ENCODE measurements at places on chromosomes 3 and 15.

GRCh38 chr15:62896969-62897486 is 145.5 kb upstream of the TPM1 start:
- no peak for DNase-seq

DNA sequence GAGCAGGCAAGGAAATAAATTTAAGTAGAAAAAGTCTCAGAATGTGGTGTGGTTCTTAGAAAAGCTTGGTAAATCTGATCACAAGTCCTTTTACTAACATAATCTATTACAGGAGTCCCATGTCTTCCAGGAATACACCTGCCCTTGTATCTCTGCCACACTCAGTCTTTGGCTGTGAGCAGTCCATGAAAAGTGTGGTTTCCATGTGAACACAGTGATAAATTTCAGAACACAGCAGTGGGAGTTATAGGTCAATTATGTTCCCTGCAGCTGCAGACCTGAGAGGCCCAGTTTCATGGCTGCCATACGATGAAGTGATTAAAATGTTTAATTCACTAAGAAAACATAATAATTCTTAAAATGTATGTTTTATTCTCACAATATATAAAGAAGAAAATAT is 366.9 kb upstream of the STAC start:
- DNase-seq = no peak

GRCh38 chr3:173690542-173691180 is 293.1 kb downstream of the NLGN1 start:
- no peak for DNase-seq

- DNase-seq = no peak
Measured at GRCh38 chr3:186923241-186923640, 7.1 kb upstream of the ST6GAL1 start.

DNA sequence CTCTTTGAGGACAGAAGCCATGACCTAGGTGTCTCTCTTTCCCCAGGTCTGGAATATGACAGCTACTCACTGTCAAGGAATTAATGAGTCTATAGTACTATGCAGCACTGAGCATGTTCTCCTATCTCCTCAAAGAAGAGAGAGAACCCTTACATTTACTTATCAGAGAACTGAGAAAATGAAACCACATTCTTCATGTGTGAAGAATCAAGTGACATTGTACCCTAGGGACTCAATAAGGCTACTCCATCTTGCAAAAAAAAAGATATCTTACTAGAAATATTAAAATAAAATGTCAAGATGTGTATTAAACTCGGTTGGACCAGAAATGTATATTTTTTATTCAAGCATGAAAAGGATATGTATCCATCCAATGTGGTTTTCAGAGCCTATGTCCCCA is 133.2 kb upstream of the COL8A1 start:
- peak; percentile 45 for DNase-seq

- no peak for DNase-seq
Measured at GRCh38 chr3:4323246-4324027, 20.3 kb downstream of the SETMAR start.

DNA sequence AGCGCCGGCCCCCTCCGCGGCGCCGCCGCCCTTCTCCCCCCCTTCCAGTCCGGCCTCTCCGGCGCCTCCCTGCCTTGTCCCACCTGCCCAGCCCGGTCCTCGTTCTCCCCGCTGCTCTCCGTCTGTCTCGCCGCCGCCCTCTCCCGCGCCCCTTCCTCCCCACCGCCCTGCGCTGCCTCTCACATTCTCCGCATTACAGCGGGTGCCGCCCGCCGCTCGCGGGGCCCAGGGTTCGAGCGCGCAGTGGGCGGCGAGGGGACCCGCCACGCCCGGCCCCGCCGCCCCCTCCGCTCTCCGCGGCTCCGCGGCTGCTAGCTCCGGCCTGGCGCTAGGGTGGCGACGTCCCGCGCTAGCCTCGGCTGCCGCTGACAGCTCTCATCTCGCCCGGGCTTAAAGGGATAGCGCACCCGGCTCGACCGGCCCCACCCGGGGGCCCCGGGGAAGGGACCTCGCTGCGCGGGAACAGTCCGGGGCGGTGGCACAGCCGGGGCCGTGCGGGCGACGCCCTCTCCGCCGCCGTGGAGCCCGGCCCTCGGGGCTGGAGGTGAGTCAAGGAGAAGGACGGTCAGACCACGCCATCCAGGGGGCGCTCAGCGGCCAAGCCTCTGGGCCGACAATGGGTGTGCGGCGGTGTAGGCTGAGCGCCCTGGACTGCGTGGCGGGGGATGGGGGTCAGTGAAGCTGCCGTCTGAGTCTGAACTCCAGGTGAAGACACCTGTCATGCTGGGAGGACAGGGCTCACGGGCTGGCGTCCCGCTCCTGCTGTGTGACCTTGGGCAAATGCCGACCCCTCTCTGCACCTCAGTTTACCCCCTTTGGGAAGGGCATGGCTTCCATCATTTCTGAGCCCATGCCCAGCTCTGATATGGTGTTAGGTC is 187.4 kb upstream of the LINGO1 start:
- DNase-seq = no peak

DNA sequence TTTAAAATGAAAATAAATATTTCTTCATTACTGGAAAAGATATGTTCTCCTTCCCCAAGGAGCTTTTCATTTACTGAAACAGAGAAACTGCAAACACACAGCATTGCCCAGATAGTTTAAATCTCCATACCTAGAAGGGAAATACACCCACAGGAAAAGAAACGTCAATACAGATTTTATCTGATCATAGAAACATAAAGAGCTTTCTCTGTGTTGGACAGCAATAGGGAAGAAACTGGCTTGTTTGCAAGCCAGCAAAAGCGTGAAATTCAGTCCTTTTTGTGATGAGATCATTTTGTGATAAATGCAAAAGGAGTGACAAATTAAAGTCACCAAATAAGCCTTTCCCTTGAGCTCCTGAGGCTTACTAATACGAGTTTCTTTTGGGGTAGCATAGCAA is 398.0 kb downstream of the TIGIT start:
- no peak for DNase-seq

DNA sequence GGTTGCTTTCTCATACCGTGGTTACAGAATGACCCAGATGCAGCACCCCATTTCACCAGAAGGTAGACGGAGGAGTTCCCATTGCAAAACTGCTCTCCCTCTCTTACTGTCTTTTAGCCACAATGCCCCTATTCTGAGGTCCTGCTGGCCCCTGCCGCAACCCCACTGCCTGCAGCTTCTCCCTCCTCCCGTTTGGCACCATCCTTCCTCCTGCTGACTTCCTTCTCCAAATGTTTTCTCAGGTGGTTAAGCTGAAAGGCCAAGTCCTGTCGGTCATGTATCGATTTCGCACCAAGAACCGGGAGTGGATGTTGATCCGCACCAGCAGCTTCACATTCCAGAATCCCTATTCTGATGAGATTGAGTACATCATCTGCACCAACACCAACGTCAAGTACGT is 132.3 kb upstream of the ABHD17C start:
- no peak for DNase-seq

GRCh38 chr3:126965526-126966080 is 17.3 kb upstream of the PLXNA1 start:
- no peak for DNase-seq

DNA sequence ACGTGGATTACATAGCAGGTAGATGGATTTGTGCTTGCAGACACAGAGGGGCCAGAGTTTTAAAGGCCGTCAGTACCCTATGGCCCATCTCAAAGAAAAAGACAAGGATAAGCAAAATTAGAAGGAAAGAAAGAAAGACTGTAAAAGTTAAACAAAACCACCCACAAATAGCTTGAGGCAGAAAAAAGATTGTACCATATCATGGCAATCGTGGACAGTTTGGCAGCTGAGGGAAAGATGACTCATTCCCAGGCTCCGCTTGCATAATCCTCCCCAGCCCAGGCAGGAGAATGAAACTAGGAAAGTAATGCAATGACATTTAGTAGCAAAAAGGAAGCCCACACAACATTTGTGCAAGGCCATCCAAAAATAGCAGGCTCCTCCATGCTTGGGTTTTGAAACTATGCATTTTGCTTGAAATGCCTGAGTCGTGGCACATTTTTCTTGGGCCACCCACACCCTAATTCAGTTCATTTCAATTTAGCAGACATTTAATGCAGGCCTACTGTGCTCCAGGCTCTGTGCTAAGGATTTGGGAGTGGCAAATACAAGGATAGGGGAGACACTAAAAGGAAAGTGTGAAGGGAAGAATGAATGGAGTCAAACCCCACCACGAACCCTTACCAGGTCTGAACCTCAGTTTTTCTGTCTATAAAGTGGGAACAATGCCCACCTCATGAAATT is 40.9 kb upstream of the SMAD3 start:
- DNase-seq = peak; percentile 69
